ENCODE measurements at places on chromosomes 16 and 17. TPM values are rescaled to one million over a fixed set of nuclear protein-coding genes. Genes with fewer than 3 reads are reported as not detected.

The VWA3A gene
- total RNA-seq = not detected

The OSGIN1 gene
- 18.6 TPM for total RNA-seq

The CA4 gene
- total RNA-seq = not detected

The MYCBPAP gene
- 1.3 TPM for total RNA-seq

The DNAH17 gene
- total RNA-seq = 0.32 TPM

The MRC2 gene
- total RNA-seq = 5.7 TPM

The C1QTNF1 gene
- 19.9 TPM for total RNA-seq

The PRSS53 gene
- 2.1 TPM for total RNA-seq

The OTOP3 gene
- not detected for total RNA-seq

The TLCD1 gene
- 31.7 TPM for total RNA-seq

The PLA2G10 gene
- total RNA-seq = 1.00 TPM

The EFCAB3 gene
- total RNA-seq = not detected

The PLCD3 gene
- total RNA-seq = 88.5 TPM

The TLCD3B gene
- total RNA-seq = 0.48 TPM

The C17orf100 gene
- total RNA-seq = 3.1 TPM

The CDC42EP4 gene
- total RNA-seq = 27.9 TPM

The MT1M gene
- not detected for total RNA-seq

The CD300H gene
- total RNA-seq = not detected

The QRICH2 gene
- total RNA-seq = 1.1 TPM

The ARL17B gene
- 36.1 TPM for total RNA-seq

The AIPL1 gene
- not detected for total RNA-seq

Measured in Caco-2 (cell line).